ENCODE measurements at places on chromosomes 7 and 10. TPM values are rescaled to one million over a fixed set of nuclear protein-coding genes. Genes with fewer than 3 reads are reported as not detected.

GRCh38 chr7:43489257-43489656 is 93.7 kb upstream of the STK17A start:
- DNase-seq: no peak

DNA sequence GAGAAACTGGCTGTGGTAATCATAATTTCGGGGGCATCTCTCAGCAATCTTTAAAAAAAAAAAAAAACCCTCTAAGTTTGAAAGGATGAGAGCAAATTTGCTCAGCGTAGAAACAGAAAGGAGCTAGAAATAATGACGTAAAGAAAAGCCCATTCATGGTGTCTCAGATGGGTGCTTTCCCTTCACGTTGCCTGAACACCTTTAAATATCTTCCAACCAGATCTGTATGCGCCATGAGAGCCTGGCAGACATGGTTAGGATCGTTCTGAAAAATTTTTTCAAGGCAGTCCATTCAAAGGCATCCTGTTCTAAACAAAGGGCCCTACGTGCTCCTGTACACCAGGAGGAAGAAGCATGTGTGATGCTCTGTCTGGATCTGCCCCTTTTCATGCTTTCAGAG is 141.2 kb upstream of the C1QL3 start:
- no peak for DNase-seq

GRCh38 chr10:63294781-63295180 is 161.7 kb downstream of the NRBF2 start:
- no peak for DNase-seq

DNA sequence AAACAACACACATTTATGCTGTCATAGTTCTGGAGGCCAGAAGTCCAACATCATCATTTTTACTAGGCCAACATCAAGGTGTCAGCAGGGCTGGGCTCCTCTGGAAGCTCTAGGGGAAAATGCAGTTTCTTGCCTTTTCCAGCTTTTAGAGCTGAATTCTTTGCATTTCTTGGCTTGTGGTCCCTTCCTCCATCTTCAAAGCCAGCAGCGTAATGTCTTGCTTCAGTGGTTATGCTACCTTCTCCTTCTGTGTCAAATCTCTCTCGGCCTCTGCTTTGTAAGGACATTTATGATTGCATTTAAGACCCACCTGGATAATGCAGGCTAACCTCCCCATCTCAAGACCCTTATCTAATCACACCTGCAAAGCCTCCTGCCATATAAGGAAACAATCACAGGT is 66.5 kb upstream of the ANKRD1 start:
- no peak for DNase-seq

GRCh38 chr7:27203365-27203953 is 3.6 kb upstream of the HOXA13 start:
- DNase-seq: no peak

The CHAT gene
- total RNA-seq: not detected

The PKD2L1 gene
- total RNA-seq: not detected
